ENCODE measurements at places on chromosomes 4 and X.
A peak's percentile ranks its signal among the peaks of the same experiment; 100 is the strongest.

DNA sequence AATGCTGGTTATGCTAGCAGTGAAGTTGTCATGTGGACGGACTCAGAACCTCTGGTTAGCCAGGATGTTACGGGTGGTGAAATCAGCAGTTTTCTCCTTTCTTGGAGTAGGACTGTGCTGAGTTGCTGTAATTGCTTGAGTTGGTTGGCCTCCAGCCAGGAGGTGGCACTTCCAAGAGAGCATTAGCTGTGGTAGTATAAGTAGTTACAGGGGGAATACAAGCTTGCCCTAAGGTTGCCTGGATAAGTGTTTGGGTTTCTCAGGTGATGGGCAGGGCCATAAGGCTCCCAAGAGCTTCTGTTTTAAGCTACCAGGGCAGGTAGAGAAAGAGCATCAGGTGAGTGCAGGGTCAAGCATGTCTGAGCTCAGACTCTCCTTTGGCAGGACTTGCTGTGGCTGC is 103.0 kb downstream of the ZNF518B start:
- peak; percentile 44 for DNase-seq

GRCh38 chr4:65033899-65034298 is 624.6 kb upstream of the TECRL start:
- DNase-seq, result no peak

DNA sequence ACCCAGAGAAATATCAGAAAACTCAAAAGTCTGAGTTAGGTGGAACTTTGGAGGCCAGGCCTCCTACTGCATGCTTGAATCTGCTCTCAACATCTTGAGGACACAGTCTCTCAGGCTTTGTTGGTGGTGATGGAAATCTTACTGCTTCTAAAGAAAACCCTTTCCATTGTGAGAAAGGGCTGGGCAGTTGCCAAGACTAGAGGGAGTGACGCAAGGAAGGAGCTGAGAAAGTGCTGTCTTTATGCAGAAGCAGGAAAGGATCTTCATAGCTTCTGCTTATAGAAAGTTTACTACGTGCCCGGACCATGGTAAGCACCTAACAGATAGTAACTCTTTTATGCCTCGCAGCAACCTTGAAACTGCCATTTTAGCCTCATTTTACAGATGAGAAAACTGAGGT is 2.4 kb upstream of the CRMP1 start:
- no peak for DNase-seq

DNA sequence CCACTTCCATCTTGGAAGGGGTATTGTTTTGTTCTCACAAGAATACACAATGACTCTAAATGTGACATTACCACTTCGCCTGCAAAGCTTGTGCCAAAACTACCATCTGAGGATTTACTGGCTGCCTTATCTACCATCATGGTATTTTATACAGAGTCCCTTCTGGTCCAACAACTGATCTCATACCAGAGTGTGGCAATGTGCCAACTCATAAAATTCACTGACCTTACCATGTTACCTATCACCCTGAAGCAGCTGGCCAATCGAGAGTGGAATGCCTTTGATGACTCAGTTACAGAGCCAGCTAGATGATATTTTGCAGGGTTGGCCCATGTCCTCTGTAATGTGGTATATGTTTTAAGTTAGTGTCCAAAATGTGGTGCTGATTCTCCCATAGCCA is 3.8 kb upstream of the SERPINA7 start:
- DNase-seq, result no peak

DNA sequence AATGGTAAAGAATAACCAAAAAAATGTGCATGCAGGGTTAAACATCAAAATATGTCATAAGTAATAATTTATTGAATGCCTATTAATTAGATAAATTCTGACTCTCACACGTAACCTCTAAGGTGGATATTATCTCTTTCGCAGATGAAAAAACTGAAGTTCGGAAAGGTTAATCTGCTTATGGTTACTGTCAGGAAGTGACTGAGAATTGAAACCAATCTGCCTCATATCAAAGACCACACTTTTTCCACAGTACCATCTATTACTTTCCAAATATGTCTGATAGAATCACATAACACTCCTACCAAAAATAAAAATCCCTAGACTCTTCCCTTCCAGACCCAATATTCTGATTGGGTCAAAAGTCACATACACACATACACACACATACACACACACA is 6.2 kb downstream of the CHIC2 start:
- no peak for DNase-seq

GRCh38 chr4:126242679-126243390 is 928.1 kb downstream of the FAT4 start:
- no peak for DNase-seq

DNA sequence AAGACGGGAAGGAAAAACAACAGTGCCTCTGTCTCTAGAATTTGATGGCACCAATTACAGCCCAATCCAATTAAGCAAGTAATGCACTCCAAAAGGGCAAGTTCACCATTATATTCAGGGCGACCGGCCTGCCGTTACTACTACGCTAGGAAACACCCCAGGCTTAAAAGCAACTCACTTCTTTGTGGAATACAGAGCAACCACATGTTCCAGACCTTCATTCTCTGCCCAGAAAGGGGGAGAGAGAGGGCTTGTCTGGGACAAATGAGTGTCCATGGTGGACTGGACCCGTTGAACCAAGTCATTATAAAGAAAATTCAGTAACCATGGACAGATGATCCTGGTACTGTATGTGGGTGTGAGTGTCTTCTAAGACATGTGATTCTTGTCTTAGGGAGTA is 1.6 kb downstream of the KDR start:
- DNase-seq, result no peak

GRCh38 chrX:9166584-9166944 is 132.6 kb upstream of the FAM9B start:
- DNase-seq, result no peak

GRCh38 chrX:3548765-3549391 is 164.6 kb downstream of the PRKX start:
- DNase-seq, result peak; percentile 31

- no peak for DNase-seq
Measured at GRCh38 chr4:88012647-88013046, 5.2 kb downstream of the PKD2 start.

DNA sequence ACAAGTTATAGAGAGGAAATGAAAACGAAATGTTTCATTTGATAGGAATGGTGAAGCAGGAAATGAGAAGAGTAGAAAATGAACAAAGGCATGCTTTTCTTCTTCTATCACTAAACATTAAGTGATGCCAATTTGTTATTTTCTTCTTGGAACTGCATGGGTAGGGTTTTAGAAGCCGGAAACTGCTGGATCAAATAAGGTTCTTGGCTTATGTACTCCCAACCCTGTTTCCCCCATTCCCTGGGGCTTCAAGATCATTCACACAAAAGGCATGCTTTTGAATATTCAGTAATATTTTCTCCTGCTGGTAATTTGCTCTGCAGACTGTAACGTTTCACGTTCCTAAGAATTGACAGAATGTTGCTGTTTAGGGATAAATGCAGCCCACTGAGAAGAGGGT is 224.1 kb downstream of the NLGN4X start:
- no peak for DNase-seq

DNA sequence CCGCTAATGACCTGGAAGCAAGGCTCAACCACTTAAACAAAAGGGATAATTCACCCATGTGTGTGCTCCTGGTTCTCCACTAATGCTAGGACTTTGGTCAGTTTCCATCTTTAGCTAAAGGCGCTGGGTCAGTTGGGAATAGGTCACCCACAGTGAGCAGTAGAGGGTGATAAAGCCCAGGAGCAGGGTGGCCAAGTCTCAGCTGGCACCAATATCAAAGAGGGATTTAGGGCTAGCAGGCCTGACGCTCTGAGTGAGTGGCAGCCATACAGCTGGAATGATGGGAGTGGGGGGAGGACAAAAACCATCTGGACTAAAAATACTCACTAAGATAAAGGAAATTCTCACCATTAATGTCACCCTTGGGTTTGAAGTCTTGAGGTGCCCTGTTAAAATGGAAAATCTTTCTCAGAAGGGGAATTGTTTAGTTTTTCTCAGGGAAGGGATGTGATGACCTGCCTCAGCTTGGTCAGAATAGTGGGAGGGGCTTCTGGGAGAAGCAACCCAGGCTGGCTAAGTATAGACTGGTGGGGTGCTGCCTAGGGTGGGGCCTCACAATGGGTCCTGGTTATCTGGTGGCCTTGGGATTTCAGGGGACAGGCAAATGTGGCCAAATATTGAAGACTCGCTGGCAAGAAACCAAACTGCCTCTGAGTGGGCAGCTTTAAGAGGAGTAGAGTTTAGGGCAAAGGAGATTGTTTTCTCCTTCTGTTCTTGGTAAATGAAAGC is 47.1 kb downstream of the TSC22D3 start:
- DNase-seq, result no peak

- no peak for DNase-seq
Measured at GRCh38 chrX:136417806-136418205, 69.9 kb upstream of the BRS3 start.

DNA sequence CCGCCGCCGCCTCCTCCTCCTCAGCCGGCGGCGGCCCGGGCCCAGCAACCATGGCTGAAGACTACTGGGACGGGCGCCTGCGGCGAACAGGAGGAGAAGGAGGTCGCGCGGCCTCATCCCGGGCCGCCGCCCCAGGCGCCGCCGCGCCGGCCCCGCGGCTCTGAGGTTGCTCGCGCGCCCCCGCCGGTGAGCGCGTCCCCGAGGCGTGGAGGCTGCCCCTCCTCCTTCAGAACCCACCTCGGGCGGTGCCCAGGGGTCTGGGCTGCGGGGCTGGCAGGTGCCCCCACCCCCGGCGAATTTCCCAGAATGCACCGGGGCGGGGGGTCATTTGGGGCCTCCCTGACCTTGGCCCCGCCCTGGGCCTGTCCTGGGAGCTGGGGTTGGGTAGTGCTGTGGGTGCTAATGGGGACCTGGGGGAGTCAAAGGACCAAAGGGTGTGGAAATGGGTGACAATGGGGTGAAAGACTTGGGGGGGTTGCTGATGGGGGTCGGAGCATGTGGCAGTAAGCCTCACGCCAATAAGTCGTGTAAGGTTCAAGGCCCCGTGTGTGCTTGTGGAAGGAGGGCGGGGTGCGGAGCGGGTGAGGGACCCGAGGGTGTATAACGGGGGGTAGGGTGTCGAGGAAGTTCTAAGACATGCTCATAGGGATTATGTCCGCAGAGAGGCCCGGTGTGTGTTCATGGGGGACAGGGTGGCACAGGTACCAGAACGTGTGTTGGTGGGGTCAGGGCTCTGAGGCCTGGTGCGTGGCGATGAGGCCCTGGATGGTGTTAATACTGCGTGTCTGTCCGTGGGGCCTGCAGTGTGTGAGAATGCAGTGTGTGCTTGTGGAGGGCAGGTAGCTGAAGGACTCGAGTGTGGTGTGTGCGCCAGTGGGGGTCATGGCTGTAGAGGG is 687 bp downstream of the CDK16 start:
- no peak for DNase-seq

DNA sequence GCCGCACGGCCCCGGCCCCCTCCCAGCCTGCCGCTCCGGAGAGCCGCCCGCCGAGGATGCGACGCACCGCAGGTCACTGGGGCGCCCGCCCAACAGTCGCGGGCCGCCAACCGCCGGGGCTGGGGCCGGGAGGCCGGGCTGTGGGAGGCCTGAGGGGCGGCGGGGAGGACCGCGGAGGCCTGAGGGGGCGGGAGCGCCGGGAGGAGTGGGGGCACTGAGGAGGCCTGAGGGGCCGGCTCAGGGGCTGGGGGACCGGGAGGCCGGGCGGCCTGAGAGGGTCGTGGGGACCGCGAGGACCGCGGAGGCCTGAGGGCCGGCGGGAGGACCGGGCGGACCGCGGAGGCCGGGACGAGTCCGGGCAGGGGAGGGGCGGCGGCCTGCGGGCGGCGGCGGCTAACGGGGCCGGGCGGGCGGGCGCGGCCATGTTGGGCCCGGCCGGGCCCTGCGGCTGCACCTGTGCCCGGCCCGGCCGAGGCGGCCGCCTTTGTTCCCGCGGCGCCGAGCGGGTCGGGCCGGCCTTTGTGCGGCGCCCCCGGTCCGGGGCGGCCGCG is 353 bp downstream of the NSD2 start:
- DNase-seq, result no peak

DNA sequence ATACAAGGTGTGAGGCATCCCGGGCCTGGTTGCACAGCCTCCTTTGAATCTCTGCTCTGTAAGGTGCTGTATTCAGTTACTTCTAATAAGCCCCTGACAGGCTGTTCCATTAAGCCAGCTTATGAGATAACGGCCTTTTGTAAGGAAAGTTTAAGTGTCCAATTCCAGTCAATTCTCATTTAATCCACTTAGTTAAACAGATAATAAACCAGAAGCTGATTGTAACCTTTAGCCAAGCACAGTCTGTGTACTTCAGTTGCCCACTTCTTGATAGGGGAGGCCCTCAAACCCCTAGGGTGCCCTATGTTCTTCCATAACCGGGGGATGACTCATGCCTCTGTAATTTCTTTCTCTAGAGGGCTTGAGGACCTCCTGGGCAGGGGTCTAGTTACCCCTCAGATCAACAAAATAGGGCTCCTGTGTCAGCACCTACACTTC is 63.4 kb downstream of the RASL11B start:
- DNase-seq, result no peak

DNA sequence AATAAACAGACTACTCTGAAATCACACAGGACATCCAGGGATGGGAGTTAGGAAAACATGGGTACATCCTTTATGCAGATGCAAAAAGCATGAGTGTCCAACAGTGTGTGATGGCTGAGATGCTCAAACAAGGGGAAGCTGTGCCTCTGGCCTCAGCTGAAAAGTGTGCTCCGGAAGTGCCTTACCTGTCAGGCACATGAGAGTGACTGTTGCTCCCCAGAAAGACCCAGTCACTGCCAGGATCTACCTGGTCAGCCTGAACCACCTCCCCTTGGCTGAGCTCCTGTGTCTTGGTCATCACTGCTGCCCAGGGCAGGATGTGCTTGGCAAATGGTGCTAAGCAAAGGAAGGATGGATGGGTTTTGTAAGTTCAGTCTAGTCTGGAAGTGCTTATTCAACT is 4.0 kb downstream of the PPP2R2C start:
- DNase-seq, result no peak

GRCh38 chr4:1979477-1980196 is 29.1 kb downstream of the NELFA start:
- DNase-seq, result no peak

DNA sequence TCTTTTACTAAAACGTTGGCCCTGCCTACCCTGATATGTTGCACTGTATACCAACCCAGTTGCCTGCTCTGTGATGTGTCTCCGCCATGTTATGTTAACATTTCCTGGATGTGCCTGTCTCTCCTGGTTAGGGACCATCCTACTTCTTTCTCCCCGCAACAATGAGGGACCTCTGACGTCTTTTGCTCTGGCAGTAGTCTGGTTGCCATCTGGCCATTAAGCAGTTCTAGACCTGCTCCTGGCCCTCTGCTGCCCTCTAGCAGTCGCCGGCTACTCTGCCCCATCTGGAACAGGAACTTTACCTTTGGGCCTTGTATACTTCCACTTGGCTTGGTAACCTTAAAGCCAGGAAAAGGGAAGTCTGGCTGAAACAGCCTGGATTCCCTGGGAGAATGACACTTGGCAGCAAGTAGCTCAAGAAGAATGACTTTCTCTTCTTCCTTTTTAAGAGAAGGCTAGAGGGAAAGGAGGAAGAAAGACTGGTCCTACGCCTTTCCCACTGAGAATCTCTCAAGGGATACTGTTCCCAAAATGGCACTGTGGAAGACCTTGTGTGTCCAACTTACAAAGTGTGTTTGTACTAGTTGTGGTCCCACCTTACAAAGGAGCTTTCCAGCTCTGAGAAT is 63.5 kb downstream of the GPC3 start:
- DNase-seq, result peak; percentile 41

- DNase-seq, result no peak
Measured at GRCh38 chrX:2317527-2318055, 183.2 kb downstream of the DHRSX start.

GRCh38 chrX:133746593-133746992 is 238.8 kb downstream of the GPC3 start:
- no peak for DNase-seq
